ENCODE measurements at places on chromosomes 5 and 9.

- DNase-seq, result no peak
These were observed 13.0 kb downstream of the TNC start for GRCh38 chr9:115104908-115105307.

DNA sequence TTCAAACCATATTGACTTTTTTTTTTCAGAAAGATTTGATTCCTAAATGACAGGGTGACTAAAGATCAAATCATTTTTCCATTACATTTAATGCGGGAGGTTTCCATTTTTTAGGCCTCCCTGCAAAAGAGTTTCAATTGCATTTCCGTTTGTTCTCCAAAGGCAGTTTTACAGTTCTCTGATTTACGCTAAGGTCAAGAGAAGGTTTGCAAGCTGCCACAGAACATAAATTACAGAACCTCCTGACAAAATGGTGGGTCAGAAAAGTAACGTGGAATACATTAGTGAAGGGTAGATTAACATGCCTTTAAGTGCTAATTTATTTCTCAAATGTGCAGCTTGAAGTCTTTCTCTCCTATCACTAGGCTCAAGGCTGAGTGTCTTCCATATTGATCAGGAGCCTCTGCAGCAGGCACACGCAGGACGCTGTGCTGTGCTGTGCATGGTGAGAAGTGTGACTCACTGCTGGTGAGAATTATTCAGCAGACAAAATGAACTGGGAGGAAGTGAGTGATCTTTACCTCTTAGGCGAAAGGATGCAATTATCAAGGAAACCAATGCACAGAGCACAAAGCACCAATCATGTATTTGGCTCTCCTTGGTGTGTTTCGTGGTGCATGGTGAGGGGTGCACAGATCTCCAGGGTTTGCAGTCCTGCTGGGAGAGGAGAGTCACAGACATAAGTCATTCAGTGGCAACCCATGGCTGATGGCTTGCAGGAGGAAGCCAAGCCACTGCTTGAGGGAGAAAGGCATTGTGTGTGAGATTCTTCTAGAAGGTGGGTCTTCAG lies 136.3 kb downstream of the TENT4A start:
- DNase-seq, result no peak

DNA sequence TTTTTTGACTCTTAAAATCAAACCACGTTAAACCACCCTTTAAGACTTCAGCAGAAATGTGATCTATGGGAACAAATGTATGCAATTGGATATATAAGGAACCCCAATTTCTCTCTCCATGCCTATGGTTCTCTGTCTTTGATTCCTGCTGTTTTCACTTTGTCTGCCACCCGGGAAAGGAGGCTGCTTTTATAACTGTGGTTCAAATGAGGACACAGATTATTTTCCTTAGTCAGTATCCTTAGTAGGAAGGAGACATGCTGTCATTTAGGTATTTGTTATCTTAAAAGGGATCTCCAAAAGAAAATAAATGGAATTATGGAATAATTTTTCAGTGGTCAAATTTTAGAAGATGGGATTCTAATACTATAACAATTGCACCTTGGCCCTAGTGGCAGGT lies 176.1 kb upstream of the NREP start:
- DNase-seq, result no peak

DNA sequence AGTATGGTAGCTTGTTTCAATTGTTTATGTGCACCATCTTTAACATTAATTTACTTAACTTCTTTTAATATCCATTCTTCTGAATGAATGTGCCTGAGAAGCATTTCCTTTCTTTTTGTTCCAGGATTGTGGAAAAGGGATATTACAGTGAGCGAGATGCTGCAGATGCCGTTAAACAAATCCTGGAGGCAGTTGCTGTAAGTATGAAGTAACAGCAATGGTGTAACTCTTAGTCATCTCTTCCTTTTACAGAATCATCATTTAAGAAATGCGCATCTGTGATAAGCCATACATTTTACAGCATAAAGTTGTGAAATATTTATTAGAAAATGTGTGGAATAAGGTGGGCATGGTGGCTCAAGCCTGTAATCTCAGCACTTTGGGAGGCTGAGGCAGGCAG lies 117.7 kb downstream of the STARD4 start:
- no peak for DNase-seq

DNA sequence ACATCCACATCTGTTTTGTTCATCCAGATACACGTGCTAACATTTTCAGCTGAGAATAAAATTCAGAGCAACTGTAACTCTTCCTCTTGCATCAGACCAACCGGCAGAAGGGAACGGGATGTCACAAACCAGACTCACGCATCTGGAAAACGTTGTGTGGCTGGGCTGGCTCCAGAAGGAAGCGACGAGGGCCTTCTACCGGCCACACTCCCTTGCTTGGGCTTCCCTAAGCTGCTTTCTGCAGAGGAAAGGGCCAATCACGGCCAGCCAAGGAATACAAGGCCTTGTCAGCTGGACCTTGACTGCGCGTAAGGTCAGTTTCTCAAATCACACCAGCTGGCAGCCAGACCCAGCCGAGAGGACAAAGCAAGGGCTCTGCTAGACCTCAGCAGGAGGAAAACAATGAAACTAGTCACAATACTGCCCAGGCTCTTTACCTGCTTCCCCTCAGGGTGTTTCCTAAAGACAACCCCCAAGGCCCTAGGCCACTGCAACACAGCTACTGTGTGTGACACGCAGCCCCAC lies 106.1 kb downstream of the THBS4 start:
- peak; percentile 5 for DNase-seq

DNA sequence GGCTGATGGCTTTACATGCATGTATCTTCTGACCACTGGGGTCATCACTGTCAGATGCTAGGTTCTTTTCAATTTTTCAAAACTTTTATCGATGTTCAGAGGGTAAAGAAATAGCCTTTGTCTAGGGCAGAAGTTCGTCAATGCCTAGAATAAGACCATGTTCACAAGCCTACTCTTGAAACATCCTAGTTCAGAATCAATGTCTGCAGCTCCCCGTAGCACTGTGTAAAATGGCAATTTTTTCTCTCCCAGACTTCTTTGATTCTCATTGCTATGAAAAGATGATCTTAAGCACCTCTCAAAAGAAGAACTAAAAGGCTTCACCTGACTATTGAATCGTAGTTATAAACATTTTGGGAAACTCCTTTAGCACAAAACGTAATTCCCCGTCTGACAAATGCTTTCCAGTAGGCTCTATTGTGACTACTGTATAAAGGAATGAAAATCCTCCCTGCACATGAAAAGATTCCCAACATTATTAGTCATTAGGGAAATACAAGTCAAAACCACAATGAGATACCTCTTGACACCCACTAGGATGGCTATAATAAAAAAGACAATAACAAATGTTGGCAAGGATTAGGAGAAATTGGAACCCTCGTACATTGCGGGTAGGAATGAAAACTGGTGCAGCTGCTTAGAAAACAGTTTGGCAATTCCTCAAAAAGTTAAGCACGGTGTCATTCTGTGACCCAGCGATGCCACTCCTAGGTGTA lies 263.5 kb downstream of the ARHGAP26 start:
- no peak for DNase-seq

DNA sequence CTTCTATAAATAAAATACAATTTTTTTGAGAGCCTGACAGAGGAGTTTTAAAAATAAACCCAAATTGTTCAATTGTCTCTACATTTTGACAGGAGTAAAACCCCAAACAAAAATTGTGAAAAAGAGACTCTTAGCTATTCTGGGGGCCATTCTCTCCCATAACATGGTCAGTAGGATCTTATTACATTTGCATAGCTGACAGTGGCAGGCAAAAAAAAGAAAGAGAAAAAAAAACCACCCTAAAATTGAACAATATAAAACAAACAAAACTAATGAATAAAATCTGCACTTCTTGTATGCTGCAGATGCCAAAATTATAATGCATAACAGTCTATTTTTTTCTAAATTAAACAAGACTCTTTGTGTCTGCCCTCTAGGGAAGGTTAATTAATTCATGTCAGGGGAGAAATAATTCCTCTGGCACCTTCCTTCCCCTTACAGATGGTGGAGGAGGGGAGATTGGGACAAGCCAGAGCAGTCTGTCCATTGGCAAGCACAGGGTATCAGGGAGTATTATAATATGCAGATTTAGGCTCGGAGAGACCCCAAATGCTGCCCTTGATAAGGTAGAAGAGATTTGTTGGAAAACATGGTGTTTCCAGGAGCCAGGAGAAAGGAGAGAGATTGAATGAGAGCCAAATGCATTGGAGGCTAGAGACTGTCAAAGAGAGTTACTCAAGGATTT lies 79.7 kb upstream of the CDH6 start:
- no peak for DNase-seq

GRCh38 chr9:137021979-137022661 lies 5.9 kb downstream of the ABCA2 start:
- DNase-seq, result no peak

DNA sequence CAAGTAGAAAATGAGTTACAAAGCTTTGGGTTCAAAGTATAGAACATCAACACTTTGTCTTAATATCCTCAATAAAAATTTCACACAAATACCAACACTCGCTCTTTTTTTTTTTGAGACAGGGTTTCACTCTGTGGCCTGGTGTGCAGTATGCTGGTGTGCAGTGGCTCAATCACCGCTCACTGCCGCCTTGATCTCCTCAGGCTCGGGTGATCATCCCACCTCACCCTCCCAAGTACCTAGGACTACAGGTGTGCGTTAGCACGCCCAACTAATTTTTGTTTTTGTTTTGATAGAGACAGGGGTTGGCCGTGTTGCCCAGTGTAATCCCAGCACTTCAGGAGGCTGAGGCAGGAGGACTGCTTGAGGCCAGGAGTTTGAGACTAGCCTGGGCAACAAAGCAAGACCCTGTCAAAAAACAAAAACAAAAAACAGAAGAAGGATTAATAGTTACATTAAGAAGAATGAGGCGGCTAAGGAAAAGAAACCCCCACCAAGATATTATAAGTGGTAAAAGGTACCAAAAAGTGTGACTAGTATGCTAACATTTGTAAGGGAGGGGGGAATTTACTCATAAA lies 20.3 kb downstream of the FNBP1 start:
- DNase-seq, result no peak

- DNase-seq, result no peak
These were observed 59.2 kb upstream of the CLINT1 start for GRCh38 chr5:157917899-157918809.

DNA sequence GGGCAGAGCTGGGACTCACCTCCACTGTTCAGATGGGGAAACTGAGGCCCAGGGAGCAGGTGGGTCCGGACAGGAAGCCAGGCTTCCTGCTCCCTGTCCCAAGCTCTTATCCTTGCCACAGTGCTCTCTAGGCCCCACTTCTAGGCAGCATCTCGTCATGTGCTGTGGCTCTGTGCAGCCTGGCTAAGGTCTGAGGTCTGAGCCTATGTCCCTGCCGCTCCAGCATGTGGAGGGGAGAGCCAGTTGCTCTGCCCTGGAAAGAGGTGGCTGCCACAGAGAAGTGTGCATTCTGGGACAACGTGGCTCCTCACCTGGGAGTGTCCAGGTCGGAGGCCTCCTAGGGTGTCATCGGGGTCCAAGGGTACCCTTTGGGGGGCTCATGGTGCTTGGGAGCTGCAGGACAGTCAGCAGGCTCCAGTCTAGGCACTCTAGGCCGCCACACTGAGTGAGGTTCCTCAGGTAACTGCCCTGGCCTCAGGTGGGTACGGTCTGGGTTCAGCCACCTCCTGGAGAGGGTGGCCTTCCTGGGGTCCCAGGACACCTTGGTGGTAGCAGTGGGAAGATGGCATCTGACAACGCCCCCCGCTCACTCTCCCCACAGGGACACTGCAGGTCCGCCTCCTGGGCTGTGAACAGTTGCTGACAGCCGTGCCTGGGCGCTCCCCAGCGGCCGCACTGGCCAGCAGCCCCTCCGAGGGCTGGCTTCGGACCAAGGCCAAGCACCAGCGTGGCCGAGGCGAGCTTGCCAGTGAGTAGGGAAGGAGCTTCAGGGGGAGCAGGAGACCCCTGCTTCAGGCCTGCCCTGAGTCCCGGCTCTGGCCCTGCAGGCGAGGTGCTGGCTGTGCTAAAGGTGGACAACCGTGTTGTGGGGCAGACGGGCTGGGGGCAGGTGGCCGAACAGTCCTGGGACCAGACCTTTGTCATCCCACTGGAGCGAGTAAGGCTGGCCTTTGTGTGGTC lies 10.4 kb downstream of the PKN3 start:
- no peak for DNase-seq

DNA sequence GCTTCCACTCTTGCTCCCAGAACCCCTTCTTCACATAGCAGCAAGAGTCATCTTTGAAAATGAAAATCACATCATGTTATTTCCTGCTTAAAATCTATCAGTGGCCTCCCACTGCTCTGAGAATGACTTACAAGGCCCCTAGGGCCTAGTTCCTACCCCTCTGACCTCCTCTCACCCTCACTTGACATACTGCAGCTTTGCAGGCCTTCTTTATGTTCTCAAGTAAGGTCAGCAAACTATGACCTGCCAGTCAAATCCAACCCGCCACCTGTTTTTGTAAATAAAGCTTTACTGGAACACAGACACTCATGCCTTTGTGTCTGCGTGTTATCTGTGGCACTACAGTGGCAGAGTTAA lies 185.7 kb downstream of the NR3C1 start:
- DNase-seq, result no peak

GRCh38 chr5:107364443-107365319 lies 306.1 kb downstream of the EFNA5 start:
- DNase-seq, result no peak

- no peak for DNase-seq
These were observed 112.5 kb downstream of the UHRF2 start for GRCh38 chr9:6525326-6526045.

DNA sequence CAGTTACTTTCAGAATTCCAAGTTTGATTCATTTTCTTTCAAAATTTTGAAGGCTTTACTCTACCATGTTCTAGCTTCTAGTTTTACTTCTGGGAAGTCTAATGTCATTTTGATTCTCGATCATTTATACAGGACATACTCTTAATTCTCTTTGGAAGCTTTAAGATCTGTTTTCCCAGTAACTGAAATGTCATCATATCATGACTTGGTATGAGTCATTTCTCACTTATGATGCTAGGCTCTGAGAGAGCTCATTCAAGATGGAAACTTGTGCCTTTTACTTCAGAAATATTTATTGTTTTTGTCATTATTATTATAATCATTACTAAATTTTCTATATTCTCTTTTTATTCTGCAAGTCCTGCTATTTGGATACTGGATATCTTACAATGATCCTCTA lies 222.3 kb downstream of the PARP8 start:
- DNase-seq, result no peak

- no peak for DNase-seq
These were observed 442.9 kb downstream of the NTRK2 start for GRCh38 chr9:85112391-85112790.

DNA sequence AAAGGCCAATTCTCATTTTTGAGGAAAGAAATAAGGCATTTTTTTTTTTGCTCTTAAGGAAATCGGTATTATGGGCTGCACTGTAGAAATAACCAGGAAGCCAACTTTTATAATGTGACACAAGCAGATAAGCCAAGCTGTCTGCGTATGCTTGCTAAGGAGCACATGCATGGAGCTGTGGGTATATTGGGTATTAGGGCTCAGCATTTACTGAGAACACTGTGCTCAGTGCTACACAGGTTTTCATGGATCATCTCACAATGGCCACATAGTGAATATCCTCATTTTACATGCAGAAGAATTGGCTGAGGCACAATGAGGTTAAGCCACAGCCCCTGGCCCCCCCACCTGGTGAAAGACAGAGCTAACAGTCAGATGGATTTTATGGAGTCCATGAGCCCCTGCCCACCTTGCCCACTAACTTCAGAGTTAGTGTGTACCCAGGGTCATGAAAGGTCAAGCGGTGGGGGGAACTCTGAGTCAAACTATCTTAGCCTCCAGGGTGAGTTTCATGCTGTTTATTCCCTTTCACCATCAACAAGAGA lies 204.8 kb downstream of the SPATA31A6 start:
- no peak for DNase-seq

All from esophagus squamous epithelium (tissue), 5 donors.